G401 (cell line): ENCODE measurements at places on chromosomes 7 and 10.

- no peak for DNase-seq
Observed at GRCh38 chr10:59333701-59334100, 28.6 kb downstream of the FAM13C start.

- DNase-seq: no peak
Observed at GRCh38 chr10:12644380-12645144, 295.2 kb downstream of the CAMK1D start.

DNA sequence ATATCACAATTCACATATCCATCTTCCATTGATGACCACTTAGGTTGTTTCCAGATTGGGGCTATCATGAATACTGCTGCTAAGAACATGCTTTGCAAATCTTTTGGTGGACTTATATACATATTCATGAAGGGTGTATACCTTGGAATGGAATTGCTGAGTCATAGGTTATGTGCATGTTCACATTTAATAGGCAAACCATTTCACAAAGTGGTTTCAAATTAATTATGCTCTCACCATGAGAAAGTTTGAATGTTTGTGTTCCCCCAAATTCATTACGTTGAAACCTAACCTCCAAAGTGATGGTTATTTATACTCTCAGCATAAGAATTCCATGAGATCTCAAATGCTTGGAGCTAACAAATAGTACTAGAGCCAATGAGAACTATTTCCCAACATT is 86.4 kb downstream of the VPS41 start:
- no peak for DNase-seq

DNA sequence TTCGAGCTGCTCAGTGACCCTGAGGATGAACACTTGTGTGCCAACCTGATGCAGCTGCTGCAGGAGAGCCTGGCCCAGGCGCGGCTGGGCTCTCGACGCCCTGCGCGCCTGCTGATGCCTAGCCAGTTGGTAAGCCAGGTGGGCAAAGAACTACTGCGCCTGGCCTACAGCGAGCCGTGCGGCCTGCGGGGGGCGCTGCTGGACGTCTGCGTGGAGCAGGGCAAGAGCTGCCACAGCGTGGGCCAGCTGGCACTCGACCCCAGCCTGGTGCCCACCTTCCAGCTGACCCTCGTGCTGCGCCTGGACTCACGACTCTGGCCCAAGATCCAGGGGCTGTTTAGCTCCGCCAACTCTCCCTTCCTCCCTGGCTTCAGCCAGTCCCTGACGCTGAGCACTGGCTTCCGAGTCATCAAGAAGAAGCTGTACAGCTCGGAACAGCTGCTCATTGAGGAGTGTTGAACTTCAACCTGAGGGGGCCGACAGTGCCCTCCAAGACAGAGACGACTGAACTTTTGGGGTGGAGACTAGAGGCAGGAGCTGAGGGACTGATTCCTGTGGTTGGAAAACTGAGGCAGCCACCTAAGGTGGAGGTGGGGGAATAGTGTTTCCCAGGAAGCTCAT is 1.1 kb downstream of the DDIT4 start:
- DNase-seq: peak; percentile 70

DNA sequence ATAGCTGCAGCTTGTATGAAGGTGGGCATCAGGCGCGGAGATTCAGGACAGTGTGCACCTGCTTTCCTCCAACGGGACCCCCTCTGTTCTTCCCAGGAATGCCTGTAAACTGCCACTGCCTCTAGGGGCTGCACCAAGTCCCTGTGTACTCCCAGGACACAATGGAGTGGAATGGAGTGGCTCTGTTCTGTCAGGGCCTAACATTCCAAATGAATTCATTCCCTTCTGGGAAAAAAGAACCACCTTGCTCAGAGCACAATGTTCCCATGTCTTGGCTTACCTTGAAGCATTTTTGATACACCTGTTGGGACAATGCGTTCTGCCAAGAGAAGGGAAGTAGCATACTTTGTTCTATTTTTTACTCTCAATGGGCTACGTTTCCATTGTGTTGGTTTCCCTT is 339.4 kb downstream of the FRMD4A start:
- DNase-seq: peak; percentile 85

DNA sequence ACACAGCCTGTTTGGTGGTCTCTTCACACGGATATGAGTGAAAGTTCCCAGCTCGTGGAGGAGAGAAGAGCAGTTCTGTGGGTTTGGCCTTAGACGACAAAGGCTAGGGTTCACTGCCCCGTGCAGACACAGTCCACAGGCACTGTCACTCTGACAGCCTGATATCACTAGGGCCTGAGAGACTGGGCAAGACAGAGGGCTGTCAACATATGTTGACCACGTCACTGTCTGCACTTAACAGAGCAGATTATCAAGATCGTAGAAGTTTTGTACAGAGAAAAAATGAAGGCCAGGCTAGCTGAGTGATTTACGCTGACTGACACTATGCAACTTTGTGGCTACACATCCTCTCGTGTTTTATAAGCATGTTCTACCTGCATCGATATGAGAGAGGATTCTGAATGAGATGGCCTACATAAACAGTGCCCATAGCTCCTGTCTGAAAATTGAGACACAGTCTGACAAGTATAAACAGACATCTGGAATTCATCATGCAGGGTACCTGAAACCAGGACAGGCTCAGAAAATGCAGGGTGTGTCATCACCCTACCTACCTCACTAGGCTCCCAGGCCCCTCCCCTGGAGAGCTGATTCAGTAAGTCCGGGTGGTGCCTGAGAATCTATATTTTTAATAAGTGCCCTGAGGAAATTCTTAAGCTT is 120.0 kb downstream of the SGMS1 start:
- no peak for DNase-seq

DNA sequence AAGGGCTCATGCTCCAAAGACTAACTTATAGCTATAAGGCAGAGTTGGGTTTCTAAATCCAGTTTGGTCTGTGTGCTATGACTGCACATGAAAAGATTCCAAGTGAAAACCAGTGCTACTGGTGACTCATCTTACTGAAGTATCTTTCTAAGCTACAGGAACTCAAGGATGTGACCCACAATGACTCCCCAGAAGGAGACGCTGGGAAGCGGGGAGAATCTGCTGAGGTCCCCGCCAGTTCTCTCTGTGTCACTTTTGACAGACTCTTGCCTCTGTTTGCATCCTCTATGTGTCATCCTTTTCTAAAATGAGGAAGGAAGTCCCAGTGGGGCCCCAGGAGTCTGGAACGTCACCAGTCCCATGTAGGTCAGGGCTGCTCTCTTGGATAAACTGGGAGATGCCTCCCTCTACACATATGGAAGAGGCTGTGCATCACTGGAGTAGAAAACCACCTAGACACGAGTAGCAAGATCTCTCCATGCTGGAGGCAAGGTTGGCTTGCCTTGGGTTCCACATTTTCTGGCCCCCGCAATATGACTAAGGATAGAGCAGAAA is 28.8 kb upstream of the GPR26 start:
- DNase-seq: no peak

GRCh38 chr7:115477193-115477651 is 553.3 kb downstream of the TFEC start:
- no peak for DNase-seq

- DNase-seq: no peak
Observed at GRCh38 chr10:88057720-88058119, 194.3 kb downstream of the PTEN start.

DNA sequence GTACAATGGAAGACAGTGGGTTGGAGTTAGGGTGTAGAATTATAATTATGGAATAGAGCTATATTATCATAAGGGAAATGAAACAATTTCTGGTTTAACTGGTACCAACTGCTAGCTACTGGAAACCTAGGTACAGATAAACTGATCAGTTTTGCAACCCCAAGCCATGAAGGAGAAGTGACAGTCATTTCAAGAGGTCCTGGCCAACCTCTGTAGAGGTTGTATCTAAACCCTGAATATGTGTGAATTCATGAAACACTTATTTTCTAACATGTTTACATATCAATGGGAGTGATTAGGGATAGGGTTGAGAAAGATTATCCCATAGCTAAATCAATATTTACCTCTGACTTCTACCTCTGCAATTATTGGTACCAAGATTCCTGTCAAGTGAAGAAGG is 29.9 kb upstream of the CC2D2B start:
- DNase-seq: no peak

- DNase-seq: no peak
Observed at GRCh38 chr7:65812281-65812680, 60.6 kb upstream of the VKORC1L1 start.

DNA sequence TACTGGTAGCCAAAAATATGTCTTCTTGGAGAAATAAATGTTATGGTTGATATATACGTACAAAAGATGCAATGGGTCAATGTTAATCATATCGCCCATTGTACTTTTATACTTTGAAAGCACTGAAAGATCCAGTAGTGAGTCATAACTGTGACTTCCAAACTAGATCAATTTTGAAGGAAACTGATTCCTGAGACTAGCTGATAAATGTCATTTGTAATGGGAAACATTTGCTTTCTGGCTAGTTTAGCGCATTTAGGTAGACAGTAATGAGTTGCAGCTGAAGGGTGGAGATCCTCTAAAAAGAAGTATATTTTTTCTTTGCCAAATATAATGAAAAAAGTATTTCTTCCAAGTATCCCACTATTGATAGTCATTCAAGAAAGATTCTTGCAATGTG is 53.5 kb upstream of the ARHGAP21 start:
- no peak for DNase-seq

- no peak for DNase-seq
Observed at GRCh38 chr10:30630571-30630970, 1.0 kb upstream of the LYZL2 start.

GRCh38 chr7:108395426-108395825 is 60.8 kb downstream of the NRCAM start:
- DNase-seq: no peak

DNA sequence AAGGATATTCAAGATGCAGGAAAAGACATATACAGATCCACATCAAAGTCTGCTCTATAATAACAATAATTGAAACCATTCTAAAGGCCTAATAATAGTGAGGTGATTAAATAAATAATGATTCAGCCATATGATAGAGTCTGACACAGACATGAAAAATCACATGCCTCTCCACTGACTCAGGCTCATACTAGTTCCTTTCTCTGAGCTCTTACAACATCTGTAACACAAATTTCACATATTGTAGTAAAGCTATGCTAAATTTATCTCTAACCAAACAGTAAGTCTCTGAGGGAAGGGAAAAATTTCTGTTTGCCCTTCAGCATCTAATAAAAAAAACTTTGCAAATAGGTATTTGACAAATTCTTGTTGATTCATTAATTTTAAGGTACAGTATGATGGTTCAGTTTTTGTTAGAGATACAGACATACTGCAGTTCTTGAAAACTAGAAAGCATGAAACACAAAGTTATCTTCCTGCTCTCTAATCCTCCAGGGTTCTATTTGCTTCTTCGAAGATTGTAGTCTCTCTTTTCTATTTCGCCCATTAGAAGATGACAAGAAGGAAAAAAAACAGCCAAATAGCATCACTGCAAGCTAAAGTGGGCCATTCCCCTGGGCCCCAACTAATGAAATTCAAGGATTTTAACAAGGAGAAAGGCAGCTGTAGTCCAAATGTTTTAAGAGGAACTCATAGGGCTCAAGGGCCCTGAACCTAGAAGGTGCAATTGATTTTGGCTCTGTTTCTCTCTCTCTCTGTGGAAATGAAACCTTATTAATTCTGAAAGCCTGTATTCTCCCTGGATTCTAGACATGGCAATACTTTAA is 53.9 kb downstream of the CUBN start:
- no peak for DNase-seq

DNA sequence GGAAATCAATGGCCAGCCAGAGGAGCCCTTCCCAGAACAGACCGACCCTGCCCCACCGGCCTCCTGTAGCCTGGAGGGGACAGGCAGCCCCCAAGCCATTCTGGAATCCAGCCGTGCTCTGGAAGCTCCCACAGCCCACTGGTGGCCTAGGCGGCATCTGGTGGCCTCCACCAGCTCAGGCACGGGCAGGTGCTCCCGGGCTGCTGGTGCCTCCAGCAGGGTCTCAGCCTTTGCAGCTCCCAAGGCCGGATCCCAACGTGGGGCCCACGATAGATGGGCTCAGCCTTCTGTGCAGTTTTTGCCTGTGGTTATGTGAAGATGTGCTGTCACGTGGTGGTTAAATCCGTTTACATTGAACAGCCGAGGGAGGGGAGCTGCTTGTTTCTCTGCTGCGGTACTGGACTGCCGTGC is 44.4 kb downstream of the JAKMIP3 start:
- no peak for DNase-seq

DNA sequence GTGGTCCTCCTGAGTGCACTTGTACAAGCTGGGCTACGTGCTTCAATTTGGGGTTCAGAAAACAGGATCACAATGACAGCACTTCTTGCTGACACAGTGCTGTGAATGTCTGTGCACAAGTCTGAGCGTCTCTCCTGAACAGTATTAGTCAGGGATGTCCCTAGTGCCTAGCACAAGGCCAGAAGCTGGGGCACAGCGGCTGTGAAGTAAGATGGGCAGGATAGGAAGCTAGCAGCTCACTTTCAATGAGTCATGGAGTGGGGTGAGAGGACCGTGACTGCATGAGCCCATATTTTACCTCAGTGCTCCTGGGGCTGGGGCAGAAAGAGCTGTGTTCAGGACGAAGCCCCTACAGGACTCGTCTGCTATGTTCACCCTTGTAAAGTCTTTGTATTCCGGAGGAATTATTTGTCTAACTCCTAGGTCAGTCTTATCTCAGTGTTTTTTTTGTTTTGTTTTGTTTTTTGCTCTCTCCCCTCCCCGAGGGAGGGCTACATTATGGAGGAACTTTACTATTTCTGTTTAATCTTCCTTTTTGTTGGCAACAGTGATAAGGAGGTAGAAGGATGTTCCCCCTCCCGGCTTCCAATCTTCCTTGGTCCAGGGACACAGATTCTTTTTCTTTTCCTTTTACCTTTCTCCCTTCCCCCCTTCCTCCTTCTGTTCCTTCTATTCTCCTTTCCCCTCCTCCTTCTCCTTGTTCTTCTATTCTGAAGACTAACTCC is 2.8 kb upstream of the LRMDA start:
- no peak for DNase-seq

GRCh38 chr10:85618841-85619240 is 747.8 kb downstream of the GRID1 start:
- no peak for DNase-seq

- DNase-seq: peak; percentile 66
Observed at GRCh38 chr10:32952541-32953276, 5.3 kb downstream of the ITGB1 start.

DNA sequence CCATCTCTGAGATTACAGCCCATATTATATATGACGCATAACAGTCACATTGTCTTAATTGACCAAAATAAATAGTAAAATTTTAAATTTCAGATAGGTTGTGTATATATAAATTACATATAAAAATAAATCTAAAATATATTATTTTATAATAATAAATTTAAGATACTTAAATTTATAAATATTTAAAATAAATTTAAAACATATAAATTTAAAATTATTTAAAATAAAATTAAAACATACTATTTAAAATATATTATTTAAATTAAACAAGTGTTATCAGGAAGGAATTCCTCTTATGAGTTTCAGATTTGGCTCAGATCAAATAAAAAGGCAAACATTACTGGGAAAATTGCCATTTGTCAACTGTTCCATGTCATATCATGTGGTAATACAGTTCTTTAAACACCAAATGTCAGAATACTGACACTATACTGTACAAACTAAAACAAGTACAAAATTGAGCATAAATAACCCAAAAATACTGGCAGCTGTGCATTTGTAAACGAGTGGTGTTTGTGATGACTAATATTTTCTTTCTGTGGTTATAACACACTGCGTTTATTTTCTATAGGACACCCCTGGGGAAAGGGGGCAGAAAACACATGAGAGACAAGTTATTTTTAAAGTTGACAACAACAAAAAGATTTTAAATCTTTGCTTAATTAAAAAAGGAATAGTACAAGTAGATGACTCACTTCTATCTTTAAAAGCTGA is 71.3 kb upstream of the DGKB start:
- DNase-seq: no peak

- DNase-seq: no peak
Observed at GRCh38 chr7:110962374-110962773, 128.6 kb upstream of the LRRN3 start.
